ENCODE measurements at places on chromosomes 5 and 9.

DNA sequence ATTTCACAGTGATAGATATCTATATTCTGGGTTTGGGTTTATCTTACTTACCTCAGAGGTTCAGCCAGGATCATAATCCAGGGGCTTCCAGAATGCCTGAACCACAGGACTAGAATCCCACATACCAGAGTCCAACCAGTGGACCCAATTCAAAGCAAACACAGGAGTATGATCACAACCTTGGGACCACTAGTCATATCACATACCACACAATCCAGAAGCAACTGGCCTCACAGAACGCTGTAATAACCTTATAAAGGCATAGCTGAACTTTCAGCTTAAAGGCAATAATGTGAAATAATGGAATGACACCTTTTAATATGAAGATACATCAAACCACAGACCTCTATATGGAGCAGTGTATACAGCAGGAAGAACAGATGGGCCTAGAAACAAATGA is 25.3 kb downstream of the RAPGEF6 start:
- no peak for DNase-seq

GRCh38 chr9:68476847-68477246 is 63.8 kb downstream of the TMEM252 start:
- no peak for DNase-seq

DNA sequence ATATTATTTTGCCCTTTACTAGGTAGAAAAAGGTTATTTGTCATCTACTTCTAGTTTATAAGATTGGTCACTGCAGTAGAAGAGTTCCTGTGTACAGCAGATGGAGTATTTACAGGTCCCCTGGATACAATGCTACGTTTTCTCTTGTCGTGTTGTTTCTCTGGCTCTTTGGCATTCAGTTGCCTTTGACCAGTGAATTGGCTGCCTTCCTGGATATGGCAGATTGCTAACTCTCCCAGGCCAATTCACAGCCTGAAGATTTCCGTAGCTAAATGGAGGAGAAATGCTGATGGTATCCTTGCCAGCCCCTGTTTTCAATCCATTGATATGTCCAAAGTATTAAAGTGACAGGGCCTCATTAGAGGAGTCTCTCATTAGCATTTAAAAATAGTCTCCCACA is 32.5 kb upstream of the GNAQ start:
- DNase-seq: no peak

GRCh38 chr9:22129133-22129532 is 120.0 kb upstream of the CDKN2B start:
- no peak for DNase-seq

DNA sequence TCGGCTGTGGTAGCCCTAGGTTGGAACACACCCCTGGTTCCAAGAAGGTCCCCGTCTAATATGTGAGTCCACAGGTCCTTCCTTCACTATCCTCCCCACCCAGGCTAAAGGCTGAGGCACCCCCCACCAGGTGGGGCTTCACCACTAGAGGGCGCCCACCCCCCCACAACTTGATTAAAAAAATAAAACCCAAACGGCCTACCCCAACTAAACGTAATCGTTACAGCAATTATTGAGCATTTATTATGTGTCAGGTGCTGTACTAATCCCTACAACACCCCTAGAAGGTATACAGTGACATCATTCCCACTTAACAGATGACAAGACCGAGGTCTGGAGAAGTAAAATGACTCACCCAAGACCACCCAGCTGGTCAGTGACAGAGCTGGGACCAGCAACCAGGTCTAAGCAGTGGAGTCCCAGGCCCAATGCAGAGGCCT is 65.0 kb downstream of the FGF18 start:
- peak; percentile 54 for DNase-seq

DNA sequence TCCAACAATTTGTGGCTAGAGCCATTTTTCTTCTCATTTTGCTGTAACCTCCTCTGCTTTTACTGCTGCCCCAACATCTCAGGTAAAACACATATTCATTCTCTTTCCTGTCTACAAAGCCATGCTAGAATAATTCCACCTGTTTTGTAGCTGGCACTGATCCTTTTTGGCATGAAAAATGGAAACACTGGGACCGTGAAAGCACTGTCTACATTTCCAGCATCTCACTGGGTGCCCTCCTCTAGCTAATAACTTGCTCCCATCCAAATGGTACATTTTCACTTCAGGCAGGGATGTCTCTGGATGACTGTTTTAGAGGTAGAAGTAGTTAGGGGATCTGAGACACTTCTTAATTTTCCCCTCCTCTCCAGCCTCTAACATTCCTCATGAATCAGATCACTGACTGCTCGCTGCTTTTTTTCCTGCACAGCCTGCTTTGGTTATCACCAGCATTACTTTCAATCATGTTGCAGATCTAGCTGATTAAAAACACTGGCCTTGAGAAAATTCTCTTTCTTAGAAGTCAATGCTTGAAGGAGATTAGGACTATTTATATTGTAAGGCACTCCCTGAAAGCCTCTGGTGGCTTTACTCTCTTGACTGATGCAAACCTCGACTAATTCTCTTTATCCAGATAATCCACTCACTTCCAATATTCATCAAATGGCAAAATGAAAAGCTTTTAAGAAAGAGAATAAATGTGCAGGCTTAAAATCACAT is 1312.6 kb upstream of the DMAC1 start:
- no peak for DNase-seq

DNA sequence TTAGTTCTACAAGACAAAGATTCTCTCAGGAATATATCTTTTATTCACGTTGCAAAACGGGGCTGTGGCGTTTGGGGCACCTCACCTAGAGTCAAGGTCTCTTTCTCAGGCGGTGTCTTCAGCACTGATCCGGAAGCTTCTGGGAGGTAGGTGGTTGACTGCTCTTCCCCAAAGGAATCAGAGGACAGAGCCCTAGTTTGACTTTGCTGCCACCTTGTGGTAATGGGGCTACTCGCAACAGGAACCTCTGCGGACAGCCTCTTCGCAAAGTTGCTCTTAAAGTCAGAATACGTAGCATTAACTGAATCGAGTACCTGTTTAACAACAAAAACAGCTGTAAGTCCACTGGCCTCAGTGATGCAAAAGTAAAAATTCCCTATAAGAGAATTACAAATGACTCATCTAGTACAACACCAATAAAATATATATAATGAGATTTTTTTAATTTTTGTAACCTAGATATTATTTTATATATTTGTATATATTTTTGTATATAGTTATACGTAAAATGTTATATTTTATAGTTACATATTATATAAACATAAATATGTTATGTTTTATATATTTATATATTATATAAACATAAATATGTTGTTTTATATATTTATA is 13.3 kb upstream of the GPX8 start:
- peak; percentile 71 for DNase-seq

- no peak for DNase-seq
These were observed 1.2 kb upstream of the TAL2 start for GRCh38 chr9:105661011-105661410.

DNA sequence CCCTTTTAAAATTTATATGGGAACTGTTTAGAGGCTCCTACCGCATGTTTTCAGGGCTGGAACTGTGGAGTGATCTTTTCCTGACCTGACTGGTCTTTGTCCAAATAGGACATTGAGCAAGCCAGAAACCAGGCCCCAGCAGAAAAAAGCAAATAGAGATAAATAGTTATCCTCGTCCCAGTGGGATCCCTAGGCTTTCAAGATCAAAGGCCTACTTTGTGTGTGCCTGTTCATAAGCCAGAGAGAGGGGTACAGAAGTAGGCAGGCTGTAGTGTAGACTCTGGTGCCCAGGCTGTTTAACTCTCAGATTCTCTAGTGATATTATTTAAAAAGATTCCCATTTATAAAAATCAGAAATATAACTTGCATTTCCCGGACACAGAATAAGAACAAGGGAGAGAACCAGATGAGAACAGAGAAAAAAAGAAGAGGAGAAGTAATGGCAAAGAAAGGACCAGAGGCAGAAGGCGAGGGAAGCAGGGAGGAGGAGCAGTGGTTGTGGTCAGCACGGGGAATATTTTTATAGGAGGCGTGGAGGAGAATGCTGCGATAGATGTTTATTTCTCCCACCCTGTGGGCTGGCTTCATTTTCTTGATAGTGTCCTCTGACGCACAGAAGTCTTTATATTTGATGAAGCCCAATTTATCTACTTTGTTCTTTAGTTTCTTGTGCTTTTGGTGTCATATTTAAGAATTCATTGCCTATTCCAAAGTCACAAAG is 101.2 kb downstream of the AOPEP start:
- no peak for DNase-seq

DNA sequence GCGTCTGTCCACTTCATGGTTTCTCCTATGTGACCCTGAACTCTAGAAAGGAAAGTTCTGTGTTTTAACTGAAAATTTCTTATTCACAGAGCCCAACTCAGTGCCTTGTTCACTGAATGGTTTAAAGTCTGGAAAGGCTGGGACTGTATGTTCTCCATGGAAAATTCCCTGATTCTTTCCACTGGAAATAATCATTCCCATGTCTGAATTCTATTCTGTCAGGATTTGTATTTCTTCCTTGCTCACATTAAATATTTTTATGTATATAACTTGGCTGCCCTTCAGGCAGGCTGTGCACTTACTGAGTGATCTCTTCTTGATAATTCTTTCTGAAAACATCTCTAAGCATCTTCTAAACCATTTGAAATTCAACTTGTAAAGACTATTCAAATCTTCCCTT is 1126.9 kb upstream of the DMAC1 start:
- no peak for DNase-seq
